ENCODE measurements at places on chromosomes 6 and 20.

DNA sequence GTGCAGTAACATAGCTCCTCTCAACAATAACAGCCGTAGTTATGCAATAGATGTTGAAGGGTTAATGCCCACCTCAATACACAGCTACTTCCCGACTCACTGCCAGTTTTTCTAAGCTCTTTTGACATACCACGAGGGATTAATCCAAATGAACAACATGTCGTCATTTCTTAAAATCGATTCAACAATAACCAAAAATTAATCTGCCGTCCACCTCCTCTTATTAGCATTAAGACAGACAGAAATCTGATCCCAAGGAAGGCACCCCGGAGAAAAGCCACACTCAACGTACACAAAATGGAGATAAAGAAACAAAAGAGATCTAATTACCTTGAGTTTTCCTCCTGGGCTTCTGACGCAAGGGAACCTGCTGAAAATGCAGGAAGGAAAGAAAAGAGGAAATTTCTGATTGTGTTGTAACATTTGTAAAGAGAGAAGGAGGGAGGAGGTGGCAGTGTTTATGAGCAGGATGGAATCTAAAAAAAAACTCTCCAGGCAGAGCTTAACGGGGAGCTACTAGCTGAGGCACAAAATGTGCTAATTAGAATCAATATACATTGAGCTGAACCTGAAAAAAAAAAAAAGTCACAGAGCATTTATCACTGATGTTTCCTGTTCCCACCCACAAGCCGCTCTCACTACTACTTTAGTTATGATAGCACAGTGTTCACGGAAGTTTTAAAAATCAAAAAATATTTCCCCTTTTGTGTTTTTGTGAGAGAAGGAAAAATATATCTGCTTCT is 109.3 kb downstream of the IPCEF1 start:
- DNase-seq = no peak

DNA sequence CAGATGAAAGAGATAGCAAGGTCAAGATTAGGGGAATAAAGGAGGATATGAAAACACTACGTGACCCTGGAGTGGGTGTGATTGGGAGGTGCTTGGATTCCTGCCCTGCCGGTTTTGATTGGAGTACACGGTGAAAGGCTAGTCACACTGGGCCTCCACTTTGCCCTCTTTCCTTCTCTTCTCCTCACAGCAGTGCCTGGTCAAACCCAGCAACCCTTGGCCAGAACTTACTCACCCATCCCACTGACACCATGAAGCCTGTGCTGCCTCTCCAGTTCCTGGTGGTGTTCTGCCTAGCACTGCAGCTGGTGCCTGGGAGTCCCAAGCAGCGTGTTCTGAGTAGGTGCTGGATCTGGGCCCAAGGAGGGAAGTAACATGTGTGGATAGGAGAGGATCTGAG is at the start of gene WFDC13:
TSS of gene WFDC13 (plus strand) at position 166 of the 400 bp plus-strand sequence. CDS start at position 252, 86 bp downstream.
- DNase-seq = no peak

- no peak for DNase-seq
Observed at GRCh38 chr6:16764188-16764950, 3.1 kb upstream of the ATXN1 start.

- DNase-seq = no peak
Observed at GRCh38 chr6:27619436-27619835, 146.5 kb upstream of the ZNF184 start.

DNA sequence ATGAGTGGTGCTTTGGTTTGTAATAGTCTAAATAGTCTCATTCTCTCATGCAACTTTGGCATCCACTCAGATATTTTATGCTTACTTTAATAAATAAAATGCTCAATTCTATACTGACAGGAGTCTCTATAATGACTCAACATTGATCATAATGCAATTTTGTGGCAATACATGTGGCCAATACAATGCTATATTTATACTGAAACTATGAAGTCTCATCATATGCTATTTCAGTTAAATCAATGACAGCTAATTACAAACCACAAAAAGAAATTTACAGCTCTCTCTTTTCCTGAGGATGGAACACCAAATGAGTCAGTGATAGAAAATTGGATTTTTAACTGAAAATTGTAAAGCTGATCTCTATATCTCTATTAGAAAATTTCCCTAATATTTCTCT is 77.1 kb downstream of the WASF1 start:
- no peak for DNase-seq

- no peak for DNase-seq
Observed at GRCh38 chr20:33539129-33539528, 49.2 kb downstream of the CBFA2T2 start.

DNA sequence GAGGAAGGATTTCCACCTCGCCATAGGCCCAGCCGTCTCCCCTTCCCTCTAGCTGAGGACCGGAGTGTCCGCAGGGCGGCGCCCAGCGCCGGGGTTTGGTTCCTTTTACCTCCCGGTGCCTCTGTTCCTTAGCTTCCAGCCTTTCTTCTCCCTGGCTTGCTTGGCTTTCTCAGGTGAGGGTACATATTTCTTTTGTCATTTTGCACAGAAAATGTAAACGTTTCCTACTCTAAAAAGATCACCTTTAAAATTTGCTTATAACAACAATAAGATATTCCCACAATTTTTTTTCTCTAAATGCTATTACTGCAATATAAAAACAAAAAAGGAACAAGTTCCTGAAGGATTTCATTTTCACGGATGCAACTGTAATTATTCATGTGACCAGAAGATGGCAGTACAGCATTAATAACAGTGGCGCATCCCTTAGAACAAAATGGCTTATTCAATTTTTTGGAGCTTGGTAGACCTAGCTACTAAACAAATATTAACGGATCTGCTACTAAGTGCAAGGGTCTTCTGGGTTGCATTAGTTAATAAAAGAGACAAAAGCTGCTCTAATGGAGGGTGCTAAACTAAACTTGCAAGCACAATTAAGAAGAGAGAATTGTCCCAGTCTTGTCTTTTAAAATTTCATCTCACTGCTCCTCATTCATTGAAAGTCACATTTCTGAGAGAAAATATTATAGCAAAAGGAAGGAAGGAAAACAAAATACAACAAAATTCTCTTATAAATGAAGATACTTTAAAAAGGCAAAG is 172.9 kb downstream of the ADGRG6 start:
- DNase-seq = no peak

- DNase-seq = no peak
Observed at GRCh38 chr6:41791305-41791704, 3.8 kb downstream of the TOMM6 start.

DNA sequence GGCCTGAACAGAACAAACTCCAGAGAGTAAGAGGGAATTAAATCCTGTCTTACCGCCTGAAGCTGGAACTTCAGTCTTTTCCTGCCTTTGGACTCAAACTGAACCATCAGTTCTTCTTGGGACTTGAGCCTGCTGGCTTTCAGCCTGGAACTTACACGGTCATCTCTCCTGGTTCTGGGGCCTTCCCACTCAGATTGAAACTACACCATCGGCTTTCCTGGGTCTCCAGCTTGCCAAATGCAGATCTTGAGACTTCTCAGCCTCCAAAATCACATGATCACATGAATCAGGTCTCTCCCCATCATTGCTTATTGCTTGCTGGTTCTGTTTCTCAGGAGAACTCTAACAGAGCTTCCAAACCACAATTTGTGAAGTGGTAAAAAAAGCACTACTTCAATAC is 276.3 kb downstream of the KIF16B start:
- DNase-seq = no peak

- no peak for DNase-seq
Observed at GRCh38 chr6:81235512-81235911, 517.0 kb downstream of the TENT5A start.

DNA sequence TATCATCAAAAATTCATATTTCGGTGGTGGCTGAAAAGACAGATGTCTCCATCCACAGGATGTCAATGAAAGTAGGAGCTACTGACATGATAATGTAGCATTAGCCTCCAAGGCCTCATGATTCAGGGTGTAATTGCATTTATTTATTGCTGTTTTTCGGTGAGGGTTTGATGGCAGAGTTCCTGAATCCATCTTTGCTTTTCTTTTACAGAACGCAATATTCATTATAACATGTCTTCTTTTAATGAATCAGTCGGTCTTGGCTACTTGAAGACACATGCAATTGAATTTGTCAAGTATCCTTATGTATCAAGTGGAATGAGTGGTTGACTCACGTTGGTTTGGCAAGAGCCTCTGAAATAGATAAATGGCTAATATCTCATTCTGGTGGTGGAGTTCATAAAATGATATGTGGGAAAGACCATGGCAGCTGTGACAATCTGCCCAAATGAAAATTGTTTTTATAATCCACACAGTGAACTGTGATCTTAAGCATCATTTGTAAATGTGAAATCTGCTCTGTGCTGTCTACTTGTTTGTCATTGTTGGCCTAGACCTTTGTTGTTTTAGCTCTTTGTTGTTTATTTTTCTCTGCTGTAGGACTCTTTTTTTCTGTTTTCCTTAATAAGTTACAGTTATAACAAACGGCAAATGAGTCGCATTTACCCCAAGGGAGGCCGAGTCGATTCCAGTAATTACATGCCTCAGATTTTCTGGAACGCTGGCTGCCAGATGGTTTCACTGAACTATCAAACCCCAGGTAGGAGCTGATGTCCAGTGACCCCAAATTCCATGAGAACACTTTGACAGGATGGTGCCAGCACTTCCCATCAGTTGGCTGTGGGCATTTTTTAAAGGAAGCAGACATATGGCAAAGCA is 105.7 kb upstream of the LAMP5 start:
- no peak for DNase-seq

DNA sequence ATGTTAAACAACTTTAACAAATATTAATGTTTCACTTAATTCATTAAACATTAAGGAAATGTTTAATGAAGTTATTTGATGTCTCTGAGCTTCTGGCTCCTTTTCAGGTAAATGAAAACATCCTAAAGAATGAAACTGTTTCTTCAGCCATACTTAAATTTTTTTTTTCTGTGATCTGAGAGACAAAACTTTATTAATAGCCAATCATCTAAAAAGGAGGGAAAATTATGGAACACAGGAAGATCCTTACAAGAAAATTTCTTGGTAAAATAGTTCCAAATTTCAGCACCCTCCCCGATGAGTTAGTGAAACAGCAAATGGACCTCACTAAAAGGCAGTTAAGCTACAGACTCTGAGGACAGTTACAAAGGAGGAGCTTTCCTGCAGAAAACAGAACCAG is 185.2 kb downstream of the REV3L start:
- no peak for DNase-seq

DNA sequence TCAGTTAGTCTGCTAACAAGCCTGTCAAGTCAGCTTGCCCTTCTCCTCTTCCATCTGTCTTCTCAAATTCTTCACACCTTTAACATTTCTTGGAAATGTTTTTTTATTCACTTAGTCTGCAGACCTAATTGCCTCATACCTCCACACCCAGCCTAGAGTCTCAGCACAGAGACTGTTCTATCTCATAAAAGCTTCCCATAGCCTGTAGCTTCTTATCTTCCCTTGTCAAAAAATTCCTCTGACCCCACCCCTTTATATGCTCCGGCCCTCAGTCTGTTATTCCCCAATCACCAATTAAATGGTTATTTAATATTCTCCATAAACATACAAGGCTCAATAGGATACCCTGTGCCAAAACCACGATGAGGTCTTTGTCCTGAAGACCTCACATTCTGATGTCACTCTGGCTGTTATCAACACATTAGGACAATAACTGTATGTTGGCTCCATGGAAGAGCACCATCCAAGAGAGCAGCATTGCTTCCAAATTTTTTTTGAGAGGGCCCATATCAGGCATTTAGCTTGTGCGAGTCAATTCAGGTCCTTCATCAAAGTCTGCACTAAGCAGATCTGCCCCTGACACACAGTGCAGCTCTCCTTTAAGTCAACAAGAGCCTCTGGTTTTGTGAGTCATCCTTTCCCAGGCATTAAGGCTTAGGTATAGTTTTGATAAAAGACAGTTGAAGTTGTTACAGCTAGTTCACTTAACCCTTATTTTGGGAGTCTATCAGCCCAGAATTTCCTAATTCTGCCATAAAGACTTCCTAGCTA is 83.2 kb upstream of the TBX18 start:
- no peak for DNase-seq

DNA sequence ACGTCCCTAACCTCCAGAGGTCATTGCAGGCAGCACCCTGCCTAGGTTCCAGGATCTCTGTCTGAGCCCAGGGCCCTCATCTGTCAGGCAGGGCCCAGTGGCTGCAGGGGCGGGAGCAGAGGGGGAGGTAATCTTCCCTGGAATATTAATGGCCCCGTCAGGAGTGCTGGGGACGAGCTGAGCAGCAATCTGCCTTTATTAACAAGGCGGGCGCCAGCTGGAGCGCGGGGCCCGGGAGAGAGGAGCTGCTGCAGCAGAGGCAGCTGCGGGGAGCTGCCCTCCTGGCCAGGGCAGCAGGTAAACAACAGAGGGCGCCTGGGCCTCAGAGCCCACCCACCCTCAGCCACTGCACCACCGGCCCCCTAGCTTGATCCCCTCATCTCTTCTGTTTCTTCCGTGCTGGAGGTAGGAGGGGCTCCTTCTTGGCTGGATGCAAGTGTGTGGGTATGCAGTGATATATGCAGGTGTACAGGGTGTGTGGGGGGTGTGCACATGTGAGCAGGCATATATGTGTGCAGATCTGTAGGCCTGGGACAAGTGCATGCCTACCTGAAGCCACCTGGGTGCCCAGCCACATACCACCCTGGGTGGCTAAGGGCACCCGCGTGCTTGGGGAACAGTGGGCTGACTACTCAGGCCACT is 131.8 kb upstream of the MLN start:
- no peak for DNase-seq

DNA sequence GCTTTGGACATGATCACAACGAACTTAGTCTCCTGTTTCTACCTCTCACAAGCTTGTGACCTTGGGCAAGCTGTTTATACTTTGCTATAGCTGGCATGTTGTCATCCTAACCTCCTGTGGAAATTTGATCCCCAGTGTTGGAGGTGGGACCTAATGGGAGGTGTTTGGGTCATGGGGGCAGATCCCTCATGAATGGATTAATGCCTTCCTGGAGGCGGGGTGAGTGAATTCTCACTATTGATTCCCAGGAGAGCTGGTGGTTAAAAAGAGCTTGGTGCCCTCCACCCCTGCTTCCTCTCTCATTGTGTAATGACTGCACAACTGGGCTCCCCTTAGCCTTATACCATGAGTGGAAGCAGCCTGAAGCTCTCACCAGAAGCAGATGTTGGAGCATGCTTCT is 228.9 kb downstream of the HIVEP2 start:
- no peak for DNase-seq

GRCh38 chr20:45096781-45097180 is 4.1 kb downstream of the KCNS1 start:
- DNase-seq = no peak

DNA sequence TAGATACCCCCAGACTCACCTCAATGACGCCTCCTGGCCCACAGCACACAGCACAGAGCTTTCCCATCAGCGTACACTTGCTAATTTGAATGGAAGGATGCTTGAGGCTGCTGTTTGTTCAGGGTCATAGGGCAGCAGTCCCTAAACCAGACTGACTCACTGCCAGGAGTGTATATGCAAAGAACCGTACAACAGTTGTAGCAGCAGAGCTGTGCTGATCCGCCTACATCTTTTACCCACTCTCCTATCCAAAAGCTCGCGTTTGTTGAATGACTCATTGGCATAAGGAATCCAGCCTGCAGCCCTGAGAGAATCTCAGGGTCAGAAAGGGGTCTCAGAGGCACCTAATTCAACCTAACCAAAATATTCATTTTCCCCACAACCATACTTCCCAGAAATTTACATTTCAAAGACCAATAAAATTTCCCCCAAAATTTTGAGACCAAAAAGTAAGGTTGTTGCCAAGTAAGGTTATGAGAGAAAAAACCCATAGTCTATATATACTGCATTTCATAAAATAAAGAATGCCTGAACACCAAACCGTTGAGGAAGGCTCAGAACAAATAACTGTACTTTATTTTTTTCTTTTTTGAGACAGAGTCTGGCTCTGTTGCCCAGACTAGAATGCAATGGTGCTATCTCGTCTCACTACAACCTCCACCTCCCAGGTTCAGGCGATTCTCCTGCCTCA is 35.3 kb upstream of the CCND3 start:
- DNase-seq = peak; percentile 29
